ENCODE measurements at places on chromosomes 7 and 10. TPM values are rescaled to one million over a fixed set of nuclear protein-coding genes. Genes with fewer than 3 reads are reported as not detected.

DNA sequence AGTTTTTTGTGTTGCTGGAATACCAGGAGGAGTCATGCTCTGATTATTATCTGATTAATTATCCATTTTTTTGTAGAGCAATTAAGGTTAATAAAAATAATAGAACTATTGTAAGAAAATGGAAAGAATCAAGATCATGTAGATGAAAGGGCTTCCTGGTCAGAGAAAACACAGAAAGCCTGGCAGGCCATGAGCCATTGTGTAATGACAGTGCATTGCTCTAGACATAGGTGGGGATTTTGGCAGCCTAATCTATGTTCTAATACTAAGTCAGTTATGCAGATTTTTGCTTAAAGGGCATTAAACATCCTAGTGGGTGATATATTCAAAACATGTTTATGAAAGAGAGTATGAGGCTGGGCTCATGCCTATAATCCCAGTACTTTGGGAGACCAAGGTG is 198.2 kb downstream of the PPP1R9A start:
- DNase-seq, result no peak

DNA sequence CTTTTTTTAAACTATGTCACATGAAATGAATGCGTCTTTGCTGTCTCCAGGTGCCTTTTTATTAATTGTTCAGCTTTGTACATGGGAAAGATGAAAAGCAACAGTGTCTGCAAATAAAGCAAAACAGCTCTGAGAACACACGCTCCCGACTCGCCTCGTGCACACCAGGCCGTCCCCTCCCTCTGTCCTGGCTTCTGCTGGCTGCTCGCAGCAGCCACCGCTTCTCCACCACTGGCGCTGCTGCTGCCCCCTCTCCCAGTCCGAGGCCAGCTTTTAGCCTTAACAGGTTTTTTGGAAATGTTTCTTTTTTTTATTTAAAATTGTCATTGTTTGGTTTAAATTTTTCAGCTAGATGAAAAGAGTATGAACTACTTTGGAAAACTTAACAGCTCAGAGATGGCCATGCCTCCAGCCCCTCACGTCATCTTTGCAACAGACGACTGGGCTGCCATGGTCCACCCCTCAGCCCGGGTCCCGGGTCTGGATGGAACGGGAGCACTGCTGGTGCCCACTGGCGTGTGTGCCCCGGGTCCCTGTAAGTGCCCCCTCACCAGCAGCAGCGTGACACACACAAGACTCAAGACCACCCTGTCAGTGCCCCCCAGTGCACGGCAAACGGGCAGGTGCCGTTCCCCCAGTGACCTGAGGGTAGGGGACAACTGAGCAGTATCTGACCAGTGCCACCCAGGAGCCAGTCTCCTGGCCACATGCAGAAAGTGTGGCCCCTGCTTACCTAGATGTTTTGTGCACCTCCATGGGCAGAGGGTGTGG is 415.6 kb upstream of the FOXK1 start:
- DNase-seq, result no peak

DNA sequence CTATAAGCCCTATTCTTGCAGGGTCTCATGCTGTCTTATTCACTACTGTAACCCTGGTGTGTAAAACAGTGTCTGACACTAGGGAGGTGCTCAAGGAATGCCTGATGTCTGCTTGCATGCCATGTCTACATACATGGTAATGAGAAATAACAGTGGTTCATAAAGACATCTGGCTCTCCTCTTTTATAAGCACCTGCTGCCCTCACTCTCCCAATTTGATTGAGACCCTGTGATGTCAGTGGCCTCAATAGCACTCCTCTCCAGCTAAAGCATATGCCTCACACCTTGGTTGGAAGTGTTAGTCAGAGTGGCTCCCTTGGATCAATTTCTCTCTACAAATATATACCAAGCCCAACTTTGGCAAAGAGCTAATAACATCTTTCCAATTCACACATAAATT is 30.6 kb downstream of the ANK3 start:
- DNase-seq, result no peak

DNA sequence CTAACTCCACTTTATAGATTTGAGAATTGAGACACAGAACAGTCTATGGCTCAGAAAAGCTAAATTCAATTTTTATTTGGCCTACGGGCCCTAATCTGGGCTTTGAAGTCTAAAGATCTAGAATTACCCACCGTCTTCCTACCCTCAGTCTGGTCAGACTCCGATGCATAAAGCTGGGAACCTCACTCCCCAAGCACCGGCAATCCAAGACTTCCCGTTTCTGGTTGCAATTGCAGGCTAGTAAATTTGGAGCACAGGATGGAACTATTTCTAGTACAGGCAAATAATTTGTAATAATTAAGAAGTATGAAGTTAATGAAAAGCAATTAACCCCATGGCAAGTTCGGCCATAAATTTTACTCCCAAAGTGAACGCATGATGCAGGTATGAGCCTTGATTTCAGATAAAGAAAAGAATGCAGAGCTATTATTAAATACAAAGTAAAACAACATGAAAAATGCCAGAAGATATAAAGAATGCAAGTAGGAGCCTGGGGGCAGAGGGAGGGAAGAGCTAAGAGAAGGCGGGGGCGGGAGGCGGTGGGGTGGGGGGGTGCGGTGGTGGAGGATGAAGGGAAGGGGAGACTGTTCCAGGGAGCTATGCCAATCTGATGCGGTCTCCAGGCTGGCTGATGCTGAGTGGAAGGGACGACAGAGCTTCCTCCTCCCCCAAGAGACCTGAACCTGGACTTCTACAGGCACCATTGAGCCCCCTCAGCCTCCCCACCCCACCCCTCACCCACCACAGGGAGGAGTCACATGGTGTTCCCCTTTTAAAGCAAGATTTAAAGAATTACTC is 45.1 kb downstream of the BPGM start:
- DNase-seq, result no peak

- DNase-seq, result peak; percentile 45
Measured at GRCh38 chr10:103917302-103918052, 507 bp downstream of the STN1 start.

GRCh38 chr7:84161398-84161797 is 33.2 kb downstream of the SEMA3A start:
- no peak for DNase-seq

Gene COL28A1
- 3.4 TPM for total RNA-seq

Gene MCMBP
- total RNA-seq, result 43.8 TPM

Gene GATA3
- 1.1 TPM for total RNA-seq
